Mammary epithelial cell (primary cell): ENCODE measurements at places on chromosomes 12 and 14.

GRCh38 chr12:60872850-60873713, 1277.3 kb downstream of the SLC16A7 start:
- no peak for DNase-seq

- DNase-seq = no peak
These were observed 44.6 kb upstream of the PTCSC3 start for GRCh38 chr14:36221112-36221511.

DNA sequence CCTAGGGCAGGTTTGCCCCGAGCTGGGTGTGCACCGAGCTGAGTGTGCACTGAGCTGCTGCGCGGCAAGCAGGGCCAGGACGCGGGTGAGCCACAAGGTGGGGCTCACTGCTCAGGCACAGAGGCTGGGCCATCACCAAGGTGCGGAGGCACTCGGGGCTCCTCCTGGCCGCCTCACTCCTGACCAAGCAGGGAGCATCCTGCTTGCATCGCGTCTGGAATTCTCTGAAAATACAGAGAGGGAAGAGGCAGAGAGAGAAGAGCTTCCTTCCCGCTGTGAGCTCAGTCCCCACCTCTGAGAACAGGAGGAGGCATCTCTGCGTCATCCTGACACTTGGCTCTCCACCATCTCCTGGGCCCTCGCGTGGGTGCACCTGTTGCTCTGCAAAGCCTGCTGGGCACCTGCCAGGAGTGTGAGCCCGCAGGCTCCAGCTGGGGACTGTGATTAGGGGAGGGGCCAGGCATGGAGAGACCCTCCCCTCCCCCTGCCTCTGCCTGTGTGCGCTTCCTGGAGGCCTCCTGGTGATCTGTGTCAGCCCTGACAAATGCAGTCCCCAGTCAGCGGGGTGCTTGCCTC, 116.3 kb downstream of the GLT1D1 start:
- no peak for DNase-seq

DNA sequence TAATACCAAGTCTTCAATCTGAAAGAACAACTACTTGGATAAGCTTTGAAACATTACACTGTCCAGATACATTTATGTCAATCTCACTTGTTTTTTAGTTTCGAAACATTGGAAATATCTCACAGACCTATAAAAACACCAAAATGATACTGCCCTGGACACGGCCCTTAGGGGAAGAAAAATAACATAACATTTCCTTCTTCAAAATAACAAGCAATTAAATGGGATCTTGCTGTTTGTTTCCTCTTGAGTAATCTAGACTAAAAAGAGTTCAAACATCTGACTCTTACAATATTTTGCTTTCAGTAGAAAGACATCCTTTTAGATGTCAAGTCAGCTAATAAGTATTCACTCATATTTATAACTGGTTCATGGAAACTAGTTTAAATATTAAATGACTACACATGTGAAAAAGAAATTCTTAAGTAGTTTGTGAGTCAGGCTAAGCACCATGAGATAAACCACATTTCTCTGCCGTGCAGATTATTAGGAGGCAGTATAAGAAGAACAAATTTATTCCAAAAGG, 87.5 kb downstream of the EPS8 start:
- DNase-seq = peak; percentile 65

DNA sequence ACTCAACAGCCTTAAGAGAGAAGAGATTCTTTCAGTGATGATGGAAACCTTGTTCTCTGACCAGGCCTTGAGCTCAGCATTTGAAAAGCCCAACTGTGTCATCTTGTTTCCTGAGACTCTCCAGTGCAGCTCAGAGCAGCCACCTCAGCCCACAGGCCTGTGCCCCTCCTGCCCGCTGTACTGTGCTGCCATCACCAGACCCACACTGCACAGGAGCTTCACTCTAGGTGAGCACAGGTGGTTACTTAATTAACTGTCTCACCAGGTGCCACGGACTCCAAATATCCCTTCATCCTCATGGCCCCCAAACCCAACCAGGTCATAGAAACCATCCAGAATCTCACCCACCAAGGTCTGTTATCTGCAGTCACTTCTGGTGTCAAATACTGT, 51.3 kb downstream of the JAG2 start:
- no peak for DNase-seq

DNA sequence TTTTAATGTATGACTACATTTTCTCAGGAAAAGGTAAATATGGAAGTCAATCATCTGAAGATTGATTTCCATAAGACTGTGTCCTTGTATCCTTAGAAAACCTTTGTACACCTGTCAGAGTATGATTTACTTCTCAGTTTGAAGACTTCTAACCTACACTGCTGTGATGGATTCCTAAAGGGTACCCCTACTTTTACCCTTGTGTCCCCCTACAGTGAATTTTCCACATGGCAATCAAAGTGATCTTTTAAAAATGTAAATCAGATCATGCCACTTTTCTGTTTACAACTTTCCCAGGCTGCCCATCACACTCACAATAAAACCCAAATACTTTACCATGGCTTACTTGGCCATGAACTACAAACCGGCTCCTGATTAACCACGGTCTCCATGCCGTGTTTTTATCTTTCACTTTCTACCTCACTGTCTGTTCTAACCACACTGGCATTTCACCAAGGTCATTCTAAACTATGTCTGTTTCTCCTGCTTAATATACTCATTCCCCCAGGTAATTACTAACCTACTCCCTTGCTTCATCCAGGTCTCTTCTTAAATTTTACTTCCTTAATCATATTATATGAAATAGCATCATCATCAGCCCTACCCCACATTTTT, 8.1 kb downstream of the DNAI7 start:
- peak; percentile 33 for DNase-seq

DNA sequence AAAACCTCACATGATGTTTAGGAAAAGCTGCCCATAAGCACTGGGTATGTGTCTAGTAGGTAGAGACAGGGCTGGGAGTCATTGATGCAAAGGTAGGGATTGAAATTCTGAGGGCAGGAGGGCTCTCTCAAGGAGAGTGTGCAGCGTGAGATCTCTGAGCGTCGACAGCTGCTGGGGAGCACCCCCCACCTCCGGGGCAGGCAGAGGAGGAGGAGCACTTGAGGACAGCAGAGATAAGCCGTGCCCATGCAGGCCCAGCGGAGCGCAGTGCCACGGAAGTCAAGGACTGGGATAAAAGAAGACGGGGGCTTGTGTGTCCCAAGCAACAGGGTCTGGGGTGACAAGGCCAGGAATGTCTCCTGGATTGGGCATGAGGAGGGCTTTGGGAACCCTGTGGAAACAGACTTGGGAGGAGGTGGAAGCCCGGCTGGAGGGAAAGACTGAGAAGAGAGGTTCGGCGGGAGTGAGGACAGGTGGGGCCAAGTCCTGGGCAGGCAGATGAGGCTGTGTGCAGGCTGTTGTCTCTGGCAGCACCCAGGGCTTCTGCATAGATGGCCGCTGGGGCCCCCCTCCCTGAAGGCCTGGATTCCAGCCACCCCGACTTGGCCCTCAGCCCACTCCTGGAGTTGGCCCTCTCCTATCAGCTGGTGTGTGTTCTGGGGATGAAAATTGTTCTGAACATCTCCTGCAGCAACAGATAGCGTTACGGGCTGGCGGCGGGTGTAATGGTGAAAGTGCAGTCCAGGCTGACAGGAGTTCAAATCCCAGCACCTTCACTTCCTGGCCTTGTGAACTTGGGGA, 1.9 kb downstream of the CACNA2D4 start:
- DNase-seq = no peak

- DNase-seq = no peak
These were observed 2.6 kb downstream of the POMT2 start for GRCh38 chr14:77318006-77318553.

GRCh38 chr14:33835261-33835655, 115.6 kb downstream of the EGLN3 start:
- DNase-seq = no peak

DNA sequence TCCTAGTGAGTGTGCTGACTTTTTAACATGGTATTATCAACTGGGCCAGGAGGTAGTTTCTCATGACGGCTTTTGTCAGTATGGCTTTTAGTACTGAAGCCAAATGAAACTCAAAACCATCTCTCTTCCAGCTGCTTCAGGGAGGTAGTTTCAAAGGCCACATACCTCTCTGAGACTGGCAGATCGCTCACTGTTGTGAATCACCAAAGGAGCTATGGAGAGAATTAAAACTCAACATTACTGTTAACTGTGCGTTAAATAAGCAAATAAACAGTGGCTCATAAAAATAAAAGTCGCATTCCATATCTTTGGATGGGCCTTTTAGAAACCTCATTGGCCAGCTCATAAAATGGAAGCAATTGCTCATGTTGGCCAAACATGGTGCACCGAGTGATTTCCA, 141.1 kb downstream of the HMGA2 start:
- DNase-seq = no peak

- no peak for DNase-seq
These were observed 5.5 kb upstream of the PAX9 start for GRCh38 chr14:36655963-36656686.

DNA sequence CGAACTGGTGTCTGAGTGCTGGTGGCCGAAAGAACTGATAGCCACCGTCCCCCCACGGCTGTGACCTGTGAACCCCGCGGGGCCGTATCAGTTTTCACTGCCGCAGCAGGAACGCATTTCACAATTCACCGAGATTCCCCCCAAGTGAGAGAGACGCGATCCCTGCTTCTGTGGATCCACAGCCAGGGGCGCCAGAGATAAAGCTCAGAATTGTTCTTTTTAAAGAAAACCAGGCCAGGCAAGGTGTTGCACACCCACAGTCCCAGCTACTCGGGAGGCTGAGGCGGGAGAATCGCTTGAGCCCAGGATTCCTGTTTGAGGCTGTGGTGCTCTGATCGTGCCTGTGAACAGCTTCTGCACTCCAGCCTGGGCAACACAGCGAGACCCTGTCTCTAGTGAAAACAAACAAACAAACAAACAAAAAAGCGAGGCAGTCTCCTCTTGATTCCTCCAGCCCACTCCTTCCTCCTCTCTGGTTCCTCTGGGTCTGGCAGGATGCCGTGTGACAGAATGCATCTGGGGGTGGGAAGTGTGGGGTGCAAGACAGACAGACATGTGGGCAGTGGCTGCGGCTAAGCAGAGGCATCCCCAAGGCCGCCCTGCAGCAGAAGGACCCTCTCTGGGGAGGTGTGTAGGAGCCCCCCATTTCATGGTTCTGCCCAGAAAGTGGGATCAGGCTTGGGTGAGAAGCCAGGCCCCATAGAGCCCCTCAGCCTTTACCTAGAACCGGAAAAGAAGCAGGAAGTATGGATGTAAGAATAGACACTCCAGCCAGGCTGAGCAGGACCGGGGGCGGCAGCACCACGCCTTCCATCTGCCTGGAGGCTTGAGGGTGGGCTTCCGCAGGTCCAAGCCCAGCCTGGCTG, 39.2 kb upstream of the PPP1R13B start:
- DNase-seq = no peak

- DNase-seq = peak; percentile 83
These were observed 8.2 kb downstream of the DMAC2L start for GRCh38 chr14:50320283-50320682.

DNA sequence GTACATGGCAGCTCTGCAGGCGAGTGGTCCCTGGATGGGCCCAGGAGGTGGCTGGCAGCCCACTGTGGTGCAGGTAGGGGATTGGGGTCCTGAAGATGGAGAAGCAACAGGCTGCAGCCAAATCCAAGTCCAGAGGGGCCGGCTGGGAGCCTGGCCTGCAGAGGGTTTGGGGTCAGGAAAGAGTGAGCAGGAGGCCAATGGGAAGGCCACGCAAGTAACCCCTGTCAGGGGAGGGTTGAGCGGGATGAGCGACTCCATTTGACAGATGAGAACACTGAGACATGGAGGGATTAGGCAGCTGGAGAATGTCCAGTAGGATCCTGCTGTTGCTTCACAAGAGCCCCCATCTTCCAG, 136.0 kb downstream of the BCL11B start:
- no peak for DNase-seq

GRCh38 chr12:6444031-6444430, 724 bp upstream of the CD27 start:
- DNase-seq = no peak

DNA sequence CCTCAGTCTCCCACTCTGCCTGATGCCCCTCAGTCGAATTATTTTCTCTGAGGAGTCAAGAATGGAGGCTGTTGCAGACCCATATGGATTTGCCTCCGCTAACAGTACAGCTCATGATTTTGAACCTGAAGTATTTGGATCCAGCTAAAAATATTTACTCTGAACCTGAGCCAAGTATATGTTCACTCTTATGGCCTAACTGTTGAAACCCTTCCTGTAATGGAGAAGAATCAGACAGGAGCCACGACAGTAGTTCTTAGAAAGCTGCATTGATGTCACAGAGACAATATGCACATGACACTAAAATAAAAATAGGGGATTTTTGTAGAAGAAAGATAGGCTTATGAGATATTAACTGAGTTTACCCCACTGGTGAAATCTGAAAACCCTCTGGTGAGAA, 1128.3 kb upstream of the FLRT2 start:
- DNase-seq = no peak

GRCh38 chr14:86626530-86626929, 1096.6 kb downstream of the FLRT2 start:
- DNase-seq = no peak

- no peak for DNase-seq
These were observed 113.7 kb upstream of the PDZRN4 start for GRCh38 chr12:41074473-41074769.

GRCh38 chr14:99325591-99325990, 53.6 kb upstream of the BCL11B start:
- DNase-seq = no peak

- no peak for DNase-seq
These were observed 368.0 kb downstream of the ALG10 start for GRCh38 chr12:34390171-34390841.

GRCh38 chr12:75805320-75805719, 226.3 kb downstream of the PHLDA1 start:
- DNase-seq = no peak

DNA sequence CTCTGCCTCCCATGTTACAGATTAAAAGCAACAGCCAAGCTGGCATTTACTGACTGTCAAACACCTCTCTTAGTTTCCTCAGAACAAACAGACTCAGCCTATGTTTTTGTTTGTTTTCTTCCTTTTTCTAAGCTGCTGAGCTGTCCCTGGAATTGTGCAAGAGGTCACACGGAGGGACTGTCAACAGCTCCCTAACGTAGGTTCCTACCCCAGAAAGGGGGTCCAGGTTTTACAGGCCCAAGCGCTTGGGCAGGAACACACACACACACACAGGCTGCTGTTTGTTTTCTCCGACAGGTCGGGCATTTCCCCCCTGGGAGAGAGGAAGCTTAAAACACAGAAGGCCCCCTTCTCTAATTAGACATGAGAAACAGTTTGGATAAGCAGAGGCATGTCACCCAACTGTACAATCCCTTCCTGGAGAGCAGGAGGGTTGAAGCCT, 739.6 kb upstream of the TBX3 start:
- DNase-seq = no peak

GRCh38 chr12:91811481-91812287, 334.0 kb downstream of the BTG1 start:
- DNase-seq = peak; percentile 39

DNA sequence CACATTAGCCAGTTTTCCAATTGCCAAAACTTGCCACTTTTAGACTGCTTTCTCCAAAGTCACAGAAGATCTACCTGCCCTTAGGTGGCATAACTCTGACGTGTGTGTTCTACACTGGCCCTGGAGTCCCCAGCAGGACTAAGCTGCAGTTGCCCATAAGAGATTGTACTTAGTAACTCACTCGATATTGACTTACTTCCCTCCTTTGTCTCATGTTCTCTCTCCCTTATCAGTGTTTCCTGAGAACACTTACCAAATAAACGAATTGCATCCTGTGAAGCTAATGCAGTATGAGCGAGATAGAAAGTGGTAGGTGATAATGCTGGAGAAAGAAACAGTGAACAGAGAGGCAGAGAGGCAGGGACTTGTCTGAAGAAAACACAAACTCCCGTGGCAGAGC, 117.2 kb downstream of the NUAK1 start:
- no peak for DNase-seq

- no peak for DNase-seq
These were observed 110.2 kb downstream of the PLEKHA5 start for GRCh38 chr12:19239616-19240234.

- DNase-seq = no peak
These were observed 54.9 kb upstream of the SCN8A start for GRCh38 chr12:51536159-51536558.
